Mesothelial cell of epicardium (in vitro differentiated cells): ENCODE measurements at places on chromosomes 4 and X.

DNA sequence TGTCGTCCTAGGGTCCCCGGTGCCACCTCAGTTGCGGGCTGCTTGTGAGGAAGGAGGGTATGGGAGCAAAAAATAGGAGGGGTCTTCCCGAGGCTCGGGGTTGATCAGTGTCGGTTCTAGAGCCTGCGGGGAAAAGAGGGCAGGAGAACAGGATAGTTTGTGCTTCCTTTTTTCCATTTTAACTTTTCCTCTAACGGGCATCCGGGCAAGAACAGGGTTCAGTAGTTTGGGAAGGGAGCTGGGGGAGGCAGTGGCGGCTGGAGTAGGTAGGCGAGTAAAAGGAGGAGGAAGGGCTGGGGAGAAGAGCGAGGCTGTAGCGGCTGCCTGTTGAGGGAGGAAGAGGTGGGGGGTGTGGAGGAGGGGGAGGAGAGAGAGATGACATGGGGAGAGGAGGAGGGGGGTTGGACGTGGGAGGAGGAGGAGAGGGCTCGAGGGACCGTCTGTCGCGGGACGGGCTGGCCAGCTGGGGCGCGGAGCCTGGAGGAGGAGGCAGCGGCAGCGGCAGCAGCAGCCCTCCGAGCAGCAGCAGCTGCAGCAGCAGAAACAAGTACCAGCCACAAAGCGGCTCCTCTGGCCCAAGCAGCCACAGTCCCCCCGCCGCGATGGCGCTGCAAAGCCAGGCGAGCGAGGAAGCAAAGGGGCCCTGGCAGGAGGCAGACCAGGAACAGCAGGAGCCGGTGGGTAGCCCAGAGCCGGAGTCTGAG lies at the start of gene SLC16A2:
Gene SLC16A2, plus strand, starts transcription at position 458 of the 704 bp plus-strand sequence. Its CDS starts 145 bp downstream, at position 603.
- H3K4me3 ChIP-seq: peak within 1 kb of the TSS; percentile 82
- no peaks in the 10 kb centered on the region for H3K36me3 ChIP-seq
- peak within 1 kb of the TSS; percentile 96 for H3K27ac ChIP-seq
- no peaks in the 10 kb centered on the region for H3K27me3 ChIP-seq
- H3K4me1 ChIP-seq: peaks cover 11% of the 10 kb centered on the region
- DNase-seq: peak; percentile 60

DNA sequence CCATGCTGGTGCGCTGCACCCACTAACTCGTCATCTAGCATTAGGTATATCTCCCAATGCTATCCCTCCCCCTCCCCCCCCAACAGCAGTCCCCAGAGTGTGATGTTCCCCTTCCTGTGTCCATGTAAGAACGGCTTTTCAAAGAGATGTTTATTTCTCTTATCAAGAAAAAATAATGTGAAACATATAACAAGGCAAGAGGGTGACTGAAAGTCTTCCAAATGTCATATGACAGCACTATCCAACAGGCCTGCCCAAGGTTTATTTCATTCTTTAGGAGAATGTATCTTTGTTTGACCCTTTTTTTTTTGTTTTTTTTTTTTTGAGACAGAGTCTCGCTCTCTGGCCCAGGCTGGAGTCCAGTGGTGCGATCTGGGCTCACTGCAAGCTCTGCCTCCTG lies 29.9 kb upstream of the REPS2 start:
- DNase-seq: no peak
- H3K27ac ChIP-seq: no peak overlapping the region
- H3K27me3 ChIP-seq: no peaks in the 10 kb centered on the region
- no peak overlapping the region for H3K4me3 ChIP-seq
- no peaks in the 10 kb centered on the region for H3K36me3 ChIP-seq

DNA sequence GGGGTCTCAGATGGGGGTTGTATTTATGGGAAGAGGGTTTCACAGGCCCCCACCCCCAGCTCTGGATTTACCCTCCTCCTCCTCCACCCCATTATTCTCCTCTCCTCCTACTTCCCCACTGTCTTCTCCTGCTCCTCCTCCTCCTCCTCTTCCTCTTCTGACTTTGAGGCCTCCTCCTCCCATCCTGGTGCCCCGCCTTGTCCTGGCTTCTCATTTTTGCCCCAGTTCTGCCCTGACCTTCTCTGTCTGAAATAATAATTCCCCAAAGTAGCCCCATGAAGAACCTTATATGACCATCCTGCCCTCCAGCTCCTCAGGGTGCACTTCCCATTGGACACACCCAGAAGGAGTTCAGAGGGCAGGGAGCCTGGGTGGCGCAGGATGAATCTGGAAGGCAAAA lies 351.4 kb upstream of the GATB start:
- no peak overlapping the region for H3K4me3 ChIP-seq
- H3K36me3 ChIP-seq: no peaks in the 10 kb centered on the region
- no peaks in the 10 kb centered on the region for H3K27me3 ChIP-seq
- peaks cover 6% of the 10 kb centered on the region for H3K4me1 ChIP-seq
- DNase-seq: no peak

GRCh38 chr4:164734484-164734883 lies 19.4 kb upstream of the SMIM31 start:
- H3K27ac ChIP-seq: no peak overlapping the region
- DNase-seq: no peak
- H3K4me1 ChIP-seq: no peaks in the 10 kb centered on the region
- peaks cover 19% of the 10 kb centered on the region for H3K27me3 ChIP-seq
- no peaks in the 10 kb centered on the region for H3K36me3 ChIP-seq

DNA sequence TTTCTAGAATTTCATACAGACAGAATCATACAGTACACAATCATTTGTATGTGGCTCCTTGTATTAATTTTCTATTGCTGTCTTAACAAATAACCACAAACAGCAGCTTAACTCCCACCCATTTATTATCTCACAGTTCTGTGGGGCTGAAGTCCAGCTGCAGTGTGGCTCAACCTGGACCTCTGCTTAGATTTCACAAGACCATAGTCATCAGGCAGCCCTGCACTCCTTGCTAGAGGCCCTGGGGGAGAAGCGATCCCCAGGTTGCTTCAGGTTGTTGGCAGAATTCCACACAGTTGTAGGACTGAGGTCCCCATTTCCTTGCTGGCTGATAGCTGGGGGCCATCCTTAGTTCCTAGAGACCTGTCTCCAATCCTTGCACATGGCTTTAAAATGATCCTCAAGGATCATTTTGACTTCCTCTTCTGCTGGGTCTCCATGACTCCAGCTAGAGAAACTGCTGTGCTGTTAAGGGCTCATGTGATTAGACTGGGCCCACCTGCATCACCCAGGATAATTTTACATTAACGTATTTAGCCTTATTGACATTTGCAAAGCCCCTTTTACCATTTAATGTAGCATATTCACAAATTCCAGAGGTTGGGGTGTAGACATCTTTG lies 60.9 kb upstream of the SMAD1 start:
- H3K36me3 ChIP-seq: peaks cover 6% of the 10 kb centered on the region
- DNase-seq: no peak
- no peaks in the 10 kb centered on the region for H3K4me1 ChIP-seq
- H3K4me3 ChIP-seq: no peak overlapping the region
- no peak overlapping the region for H3K27ac ChIP-seq
- no peaks in the 10 kb centered on the region for H3K27me3 ChIP-seq

- peak within 1 kb of the TSS; percentile 86 for H3K27ac ChIP-seq
- no peaks in the 10 kb centered on the region for H3K36me3 ChIP-seq
- H3K27me3 ChIP-seq: peaks cover 19% of the 10 kb centered on the region
- H3K4me1 ChIP-seq: peaks cover 7% of the 10 kb centered on the region
These were observed at the start of gene SCML2 for GRCh38 chrX:18354369-18355223. Gene SCML2, minus strand, starts transcription at chrX:18354688. Its CDS starts 20,617 bp downstream, at chrX:18334071.

GRCh38 chr4:138263247-138263816 lies 21.2 kb upstream of the SLC7A11 start:
- no peak overlapping the region for H3K27ac ChIP-seq
- no peaks in the 10 kb centered on the region for H3K36me3 ChIP-seq
- DNase-seq: no peak

DNA sequence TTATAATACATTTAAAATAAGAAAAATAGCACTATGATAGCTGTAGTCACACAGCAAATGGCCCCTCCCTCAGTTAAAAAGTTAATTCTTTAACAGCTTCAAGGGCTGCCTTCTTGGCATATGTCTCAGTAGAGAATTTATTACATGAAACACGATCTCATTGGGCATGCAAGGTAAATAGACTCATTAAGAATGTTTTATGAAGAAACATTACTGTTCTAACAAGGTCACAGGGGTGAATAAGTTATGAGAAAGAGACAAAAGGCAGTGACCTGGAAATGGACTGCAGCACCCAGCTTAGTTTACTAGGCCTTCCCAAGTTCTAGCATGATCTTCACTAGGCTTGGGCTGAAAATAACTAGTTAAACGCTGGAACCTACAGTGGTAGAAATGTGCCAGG lies 277.7 kb downstream of the NR3C2 start:
- H3K36me3 ChIP-seq: no peaks in the 10 kb centered on the region
- H3K4me3 ChIP-seq: no peak overlapping the region
- DNase-seq: no peak
- no peaks in the 10 kb centered on the region for H3K27me3 ChIP-seq

DNA sequence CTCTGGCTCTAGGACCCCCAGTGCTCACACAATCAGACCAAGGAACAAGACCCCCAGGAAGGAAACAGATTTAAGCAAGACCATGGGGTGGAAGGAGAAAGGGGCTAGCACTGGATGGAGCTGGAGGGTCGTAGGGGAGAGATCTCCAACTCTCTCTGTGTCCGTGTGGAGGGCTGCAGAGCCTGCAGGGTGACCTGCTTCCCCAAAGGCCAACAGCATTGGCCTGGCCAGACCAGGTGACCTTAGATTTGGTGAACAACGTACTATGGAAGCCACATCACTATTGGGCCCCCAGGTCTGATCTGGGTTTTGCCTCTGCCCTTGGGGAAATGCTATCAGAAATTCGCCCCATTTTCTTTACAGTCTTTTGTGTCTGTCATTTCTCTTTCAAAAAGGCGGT lies 26.0 kb downstream of the NLGN3 start:
- no peak overlapping the region for H3K4me3 ChIP-seq
- no peaks in the 10 kb centered on the region for H3K27me3 ChIP-seq
- no peak overlapping the region for H3K27ac ChIP-seq
- no peaks in the 10 kb centered on the region for H3K36me3 ChIP-seq
- H3K4me1 ChIP-seq: peaks cover 6% of the 10 kb centered on the region
- no peak for DNase-seq

- H3K27me3 ChIP-seq: peaks cover 8% of the 10 kb centered on the region
- H3K4me3 ChIP-seq: no peak overlapping the region
- H3K27ac ChIP-seq: no peak overlapping the region
- no peaks in the 10 kb centered on the region for H3K36me3 ChIP-seq
These were observed 33.1 kb downstream of the GAB3 start for GRCh38 chrX:154717824-154718223.

DNA sequence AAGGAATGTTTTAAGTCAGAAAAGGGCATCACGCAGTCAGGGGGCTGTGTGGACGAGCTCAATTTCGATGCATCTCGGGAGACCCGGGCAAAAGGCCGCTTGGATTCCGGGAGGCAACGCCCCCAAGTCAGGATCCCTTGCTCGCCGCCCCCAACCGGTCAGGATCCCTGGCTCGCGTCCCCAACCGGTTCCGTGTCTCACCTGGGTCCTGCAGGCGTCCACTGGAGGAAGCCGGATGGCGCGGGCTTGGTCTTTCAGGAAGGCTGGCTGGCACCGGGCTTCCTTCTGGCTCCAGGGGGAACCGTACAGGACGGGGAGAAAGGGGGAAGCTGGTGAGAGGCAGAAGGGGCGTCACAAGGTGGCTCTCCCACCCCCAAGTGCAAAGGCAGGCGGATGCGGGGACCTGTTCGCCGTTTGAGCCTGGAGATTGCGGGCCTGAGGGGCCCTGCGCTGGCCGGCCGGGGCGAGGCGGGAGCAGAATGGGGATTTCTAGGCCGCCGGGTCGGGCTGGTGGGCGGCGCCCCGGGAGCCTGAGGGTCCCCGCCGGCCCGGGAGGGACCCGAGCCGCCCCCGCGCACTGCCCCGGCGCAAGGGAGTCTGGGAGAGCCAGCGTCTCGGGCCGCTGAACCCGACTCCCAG lies 84.7 kb downstream of the HPRT1 start:
- H3K4me3 ChIP-seq: peak overlapping the region; percentile 69
- peaks cover 37% of the 10 kb centered on the region for H3K4me1 ChIP-seq
- H3K27me3 ChIP-seq: peaks cover 11% of the 10 kb centered on the region
- peak overlapping the region; percentile 72 for H3K27ac ChIP-seq
- peaks cover 3% of the 10 kb centered on the region for H3K36me3 ChIP-seq

- no peak for DNase-seq
- H3K27ac ChIP-seq: peak overlapping the region; percentile 21
- peaks cover 44% of the 10 kb centered on the region for H3K4me1 ChIP-seq
- no peaks in the 10 kb centered on the region for H3K27me3 ChIP-seq
- H3K36me3 ChIP-seq: peaks cover 5% of the 10 kb centered on the region
- no peak overlapping the region for H3K4me3 ChIP-seq
These were observed 61.8 kb downstream of the POLR2B start for GRCh38 chr4:57040510-57040909.

GRCh38 chr4:140112576-140112975 lies 41.4 kb downstream of the MAML3 start:
- no peak for DNase-seq
- H3K4me1 ChIP-seq: peaks cover 11% of the 10 kb centered on the region
- H3K36me3 ChIP-seq: no peaks in the 10 kb centered on the region
- H3K4me3 ChIP-seq: no peak overlapping the region

- H3K27ac ChIP-seq: no peak overlapping the region
- no peaks in the 10 kb centered on the region for H3K36me3 ChIP-seq
- no peak overlapping the region for H3K4me3 ChIP-seq
- DNase-seq: no peak
- no peaks in the 10 kb centered on the region for H3K27me3 ChIP-seq
- no peaks in the 10 kb centered on the region for H3K4me1 ChIP-seq
These were observed 137.1 kb upstream of the TBL1X start for GRCh38 chrX:9327747-9328145.

DNA sequence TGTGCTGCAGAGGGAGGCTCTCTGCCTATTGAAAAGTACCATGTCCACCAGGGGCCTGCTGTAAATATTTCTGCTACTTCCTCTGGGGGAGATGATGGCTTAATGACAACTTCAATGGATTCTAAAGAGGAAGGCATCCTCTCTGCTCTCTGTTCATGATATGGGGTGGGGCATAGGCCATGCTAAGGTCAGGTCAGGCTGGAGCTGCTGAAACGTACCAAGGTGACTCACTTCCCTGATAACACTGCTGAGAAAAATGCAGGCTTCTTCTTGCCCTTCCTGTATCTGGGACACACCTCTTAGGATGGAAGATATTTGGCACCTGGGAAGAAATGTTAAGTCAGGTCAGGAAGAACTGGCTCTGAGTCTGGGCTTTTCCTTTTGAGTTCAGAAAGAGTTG lies 31.5 kb downstream of the HS3ST1 start:
- H3K36me3 ChIP-seq: peaks cover 9% of the 10 kb centered on the region
- no peaks in the 10 kb centered on the region for H3K4me1 ChIP-seq
- no peak overlapping the region for H3K4me3 ChIP-seq
- no peak for DNase-seq
- no peaks in the 10 kb centered on the region for H3K27me3 ChIP-seq

DNA sequence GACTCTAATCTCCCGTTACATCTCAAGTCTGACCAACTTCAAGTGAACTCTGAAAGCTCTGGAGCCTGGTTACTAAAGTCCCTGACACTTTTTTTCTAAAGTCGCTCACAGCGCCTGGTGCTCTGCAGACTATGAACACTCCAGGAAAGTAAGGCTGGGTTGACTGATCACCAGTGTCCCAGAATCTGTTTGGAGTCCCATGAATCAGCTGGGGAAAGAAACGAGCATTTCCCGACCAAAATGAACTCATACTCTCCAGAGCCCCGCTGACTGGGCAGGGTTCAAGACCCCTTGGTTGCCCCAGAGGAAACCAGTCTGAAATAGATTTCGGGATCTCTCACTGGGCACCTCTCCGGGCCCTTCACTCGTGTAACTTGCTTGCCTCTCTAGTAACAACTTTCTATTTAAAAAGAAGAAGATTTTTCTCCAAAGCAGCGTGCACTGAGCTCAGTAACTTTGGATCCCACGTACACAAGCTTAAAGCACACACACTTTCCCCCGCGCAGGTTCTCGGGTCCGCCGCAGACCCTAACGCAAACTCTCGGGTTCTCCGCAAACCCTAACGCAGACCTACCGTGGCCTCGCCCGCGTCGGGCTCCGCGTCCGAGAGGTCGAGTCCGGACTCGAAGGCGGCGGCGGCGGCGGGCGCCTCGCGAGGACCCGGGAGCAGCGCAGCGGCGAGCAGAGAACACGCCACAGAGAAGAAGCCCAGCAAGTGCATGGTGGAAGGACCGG lies 964 bp downstream of the VEGFC start:
- H3K27me3 ChIP-seq: peaks cover 54% of the 10 kb centered on the region
- peaks cover 13% of the 10 kb centered on the region for H3K4me1 ChIP-seq
- H3K36me3 ChIP-seq: no peaks in the 10 kb centered on the region
- peak overlapping the region; percentile 70 for H3K4me3 ChIP-seq
